ENCODE measurements at places on chromosomes 1 and 21.

DNA sequence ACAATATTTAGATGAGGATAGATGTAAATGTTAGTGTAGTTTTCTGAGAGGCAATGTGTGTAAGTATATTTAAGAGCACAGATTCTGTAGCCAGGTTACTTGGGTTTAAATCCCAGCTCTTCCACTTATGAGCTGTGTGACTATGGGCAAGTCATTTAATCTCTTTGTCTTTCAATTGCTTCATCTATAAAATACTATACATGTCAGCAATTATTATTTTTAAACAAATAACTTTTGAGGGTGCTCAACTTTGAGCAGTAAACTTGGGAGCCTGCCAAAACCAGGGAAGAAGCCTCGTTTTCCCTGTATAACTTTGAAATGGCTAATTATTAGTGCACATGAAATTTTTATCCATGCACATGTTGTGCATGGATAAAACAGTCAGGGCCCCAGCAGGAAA lies 222.8 kb downstream of the FOXD2 start:
- DNase-seq = no peak

GRCh38 chr1:86487131-86487810 lies 18.5 kb downstream of the CLCA1 start:
- no peak for DNase-seq

GRCh38 chr1:226784081-226785049 lies 45.3 kb upstream of the ITPKB start:
- DNase-seq = no peak

DNA sequence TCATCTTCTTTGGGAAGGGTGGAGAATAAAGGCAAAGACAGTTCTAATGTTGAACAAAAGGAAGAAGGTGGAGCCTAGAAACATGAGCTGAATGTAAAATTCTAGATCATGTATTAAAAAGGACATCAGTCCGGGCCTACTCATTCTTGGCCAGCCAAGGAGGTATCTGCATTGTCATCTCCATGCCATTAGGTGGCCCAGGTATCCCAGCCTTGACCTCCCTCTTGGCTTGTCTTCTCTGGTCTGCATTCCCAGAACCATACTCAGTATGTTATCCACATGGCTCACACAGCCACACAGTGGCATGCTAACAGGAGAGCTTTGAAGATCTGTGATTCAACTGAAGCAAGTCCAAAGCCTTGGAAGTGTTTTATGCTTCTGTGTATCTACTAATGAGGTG lies 369.8 kb upstream of the KAZN start:
- DNase-seq = no peak

- no peak for DNase-seq
These were observed 195.7 kb upstream of the ADGRL2 start for GRCh38 chr1:81605023-81605422.

- DNase-seq = no peak
These were observed 604.2 kb downstream of the LRRIQ3 start for GRCh38 chr1:73593804-73594203.

DNA sequence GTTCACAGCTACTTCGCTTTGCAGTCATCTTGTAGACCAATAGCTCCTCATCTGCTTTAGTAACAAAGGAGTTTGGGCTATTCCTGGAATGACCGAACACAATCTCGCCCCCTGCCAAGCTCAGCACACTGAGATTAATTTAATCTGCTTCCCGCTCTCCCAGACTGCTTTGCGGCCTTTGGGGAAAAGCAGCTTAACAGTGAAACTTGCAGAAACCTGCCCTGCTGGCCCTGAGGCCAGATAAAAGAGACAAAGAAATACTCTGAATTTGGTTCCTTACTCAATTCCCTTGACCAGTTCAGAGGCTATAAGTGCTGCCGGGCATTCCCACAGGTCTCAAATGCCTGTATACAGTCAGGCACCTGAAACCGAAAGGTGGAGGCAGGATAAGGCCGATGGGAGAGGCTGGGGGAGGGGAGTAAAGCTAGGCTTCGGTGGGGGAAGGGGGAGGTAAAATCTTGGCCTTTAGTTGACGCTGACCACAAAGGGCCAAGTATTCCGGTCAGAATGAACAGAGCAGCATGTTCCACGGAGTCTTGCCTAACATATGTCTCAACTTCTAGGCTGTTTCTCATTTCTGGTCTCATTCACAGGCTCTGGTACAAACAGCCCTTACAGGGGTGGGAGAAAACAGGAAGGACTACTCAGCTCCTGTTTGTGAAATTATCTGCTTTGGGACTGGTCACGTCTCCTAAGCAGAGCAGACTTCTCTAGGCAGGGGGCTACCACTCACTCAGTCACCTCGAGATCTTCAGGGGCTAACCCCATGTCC lies 17.7 kb upstream of the A3GALT2 start:
- DNase-seq = no peak

DNA sequence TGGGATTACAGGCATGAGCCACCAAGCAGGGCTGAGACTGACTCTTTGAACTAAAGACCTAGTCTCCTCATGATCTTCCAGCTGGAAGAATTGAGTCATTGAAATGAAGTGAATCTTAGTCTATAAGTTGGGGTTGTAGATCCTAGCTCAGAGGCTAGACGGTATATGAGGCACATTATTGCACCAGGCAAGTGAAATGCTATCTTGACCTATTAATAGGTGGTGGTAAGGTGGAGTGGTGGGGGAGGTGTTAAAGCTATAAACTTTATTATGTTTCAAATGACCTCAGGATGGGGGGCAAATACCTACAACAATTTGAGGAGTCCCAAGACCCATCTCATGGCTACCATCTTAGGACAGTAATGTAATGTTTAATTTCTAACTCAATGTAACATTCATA lies 36.8 kb upstream of the SLC16A1 start:
- DNase-seq = no peak

DNA sequence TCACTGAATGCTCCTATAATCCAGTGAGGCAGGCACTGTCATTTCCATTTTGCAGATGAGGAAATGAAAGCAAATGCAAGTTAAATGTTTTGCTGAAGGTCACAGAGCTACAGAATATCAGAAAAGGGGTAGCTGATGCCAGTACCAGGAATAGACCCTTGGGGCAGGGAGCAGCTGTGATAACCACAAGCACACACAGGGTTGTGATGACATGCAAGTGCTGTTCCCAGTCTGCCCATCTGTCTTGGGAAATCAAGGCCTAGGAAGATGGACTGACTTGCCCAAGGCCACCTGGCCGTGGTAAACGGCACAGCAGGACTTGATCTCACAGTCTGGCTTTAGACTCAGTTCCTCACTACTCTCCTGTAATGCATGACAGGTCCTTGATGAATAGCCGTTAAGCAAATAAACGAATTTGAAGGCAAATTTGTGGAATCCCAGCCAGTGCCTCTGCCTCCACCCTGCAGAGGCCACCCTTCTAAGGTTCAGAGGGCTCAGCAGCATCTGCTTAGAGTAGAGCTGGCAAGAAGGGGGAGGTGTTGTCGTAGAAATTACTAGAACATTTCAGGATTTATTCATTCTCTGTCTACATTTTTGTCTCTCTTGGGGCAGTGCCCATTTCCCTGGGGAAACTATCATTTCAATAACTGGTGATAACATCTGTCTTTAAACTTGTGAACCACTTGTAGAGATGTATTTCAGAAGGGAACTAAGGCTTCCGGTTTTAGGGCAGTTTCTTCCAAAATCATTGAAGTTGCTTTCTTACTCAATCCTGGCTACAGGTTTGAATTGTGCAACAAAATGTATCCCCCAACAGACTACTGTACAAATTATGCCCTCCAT lies 53.2 kb upstream of the MRPS6 start:
- DNase-seq = peak; percentile 28

DNA sequence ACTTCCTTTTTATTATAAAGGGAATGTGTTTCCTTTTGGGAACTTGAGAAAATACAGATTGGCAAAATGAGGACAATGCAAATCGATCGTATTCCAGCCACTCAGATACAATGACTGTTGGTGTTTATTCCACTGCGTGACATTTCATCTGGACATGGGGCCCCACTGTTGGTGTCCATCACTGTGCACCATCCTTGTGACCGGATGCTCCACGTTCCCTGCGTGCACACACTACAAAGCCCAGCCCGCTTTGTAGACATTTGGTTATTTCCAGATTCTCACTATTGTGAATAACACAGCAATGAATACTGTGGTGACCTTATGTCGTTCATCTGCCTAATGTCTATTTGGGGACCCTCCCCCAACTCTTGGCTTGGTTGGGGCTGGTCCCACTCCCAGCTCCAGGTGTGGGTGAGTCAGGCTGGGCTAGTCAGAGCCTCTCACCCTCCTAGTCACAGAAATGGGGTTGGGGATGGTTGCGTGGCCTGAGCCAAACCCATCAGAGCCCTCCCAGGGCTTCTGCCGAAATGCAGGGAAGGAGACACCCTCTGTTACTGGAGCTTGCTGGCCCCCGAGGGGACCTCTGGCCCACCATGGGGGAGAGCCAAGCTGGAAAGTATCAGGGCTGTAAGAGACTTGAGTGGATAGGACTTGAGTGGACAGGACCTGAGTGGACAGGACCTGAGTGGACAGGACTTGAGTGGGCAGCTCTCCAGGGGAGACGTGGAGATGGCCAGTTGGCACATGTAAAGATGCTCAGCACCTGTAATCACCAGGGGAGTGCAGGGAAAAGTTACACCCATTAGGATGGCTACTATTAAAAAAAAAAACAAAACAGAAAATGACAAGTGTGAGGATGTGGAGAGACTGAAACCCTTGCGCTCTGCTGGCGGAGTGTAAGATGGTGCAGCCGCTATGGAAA lies 57.1 kb upstream of the ADARB1 start:
- DNase-seq = no peak

DNA sequence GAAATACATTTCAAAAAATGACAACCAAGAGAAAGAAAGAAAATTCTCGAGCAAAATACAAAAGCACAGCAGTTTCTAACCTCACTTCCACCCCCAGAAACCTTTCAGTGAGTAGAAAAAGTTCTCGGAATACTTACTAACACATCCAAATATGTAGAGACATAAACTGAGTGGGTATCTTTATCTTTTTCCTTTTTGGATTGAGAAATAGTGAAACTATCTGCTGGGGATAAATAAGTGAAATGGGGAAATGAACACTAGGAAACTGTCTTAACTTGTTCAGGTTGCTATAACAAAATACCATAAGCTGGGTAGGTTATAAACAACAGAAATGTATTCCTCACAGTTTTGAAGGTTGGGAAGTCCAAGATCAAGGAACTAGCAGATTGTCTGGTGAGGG lies 72.0 kb downstream of the VCAM1 start:
- DNase-seq = no peak

DNA sequence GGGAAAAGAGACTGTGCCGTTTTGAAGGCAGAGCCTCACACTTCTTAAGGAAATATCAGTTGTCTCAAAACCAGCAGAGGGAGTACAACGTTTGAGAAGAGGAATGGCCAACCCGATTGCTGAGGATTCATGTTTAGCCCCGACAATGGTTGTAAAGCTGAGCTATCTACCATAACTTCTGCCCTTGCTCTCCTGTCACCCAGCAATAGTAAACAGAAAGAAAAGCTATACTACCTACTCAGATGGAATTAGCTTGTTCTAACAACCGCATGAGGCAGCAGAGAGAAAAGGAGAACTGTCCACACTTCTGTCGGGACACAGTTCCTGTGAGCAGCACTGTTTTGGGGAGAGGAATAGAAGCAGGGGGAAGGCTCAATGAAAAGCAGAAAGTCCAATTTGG lies 91.2 kb downstream of the SLC45A1 start:
- DNase-seq = peak; percentile 47

- no peak for DNase-seq
These were observed 141.4 kb upstream of the ARHGEF16 start for GRCh38 chr1:3312898-3313575.

DNA sequence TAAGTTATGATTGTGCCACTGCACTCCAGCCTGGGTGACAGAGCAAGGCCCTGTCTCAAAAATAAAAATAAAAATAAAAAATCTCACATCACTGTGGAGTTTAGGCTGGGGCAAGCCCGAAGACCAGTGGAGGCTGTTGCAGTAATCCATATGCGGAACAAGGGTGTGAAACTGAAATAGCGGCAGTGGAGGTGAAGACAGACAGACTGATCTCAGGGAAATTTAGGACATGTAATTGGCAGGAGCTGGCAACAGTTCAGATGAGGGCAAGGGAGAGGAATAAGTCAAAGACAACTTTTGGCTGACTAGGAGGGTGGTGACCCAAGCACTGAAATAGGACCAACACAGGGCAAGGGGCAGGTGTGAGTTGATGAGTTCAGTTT lies 8.4 kb downstream of the ARMH1 start:
- no peak for DNase-seq

- DNase-seq = no peak
These were observed 7.7 kb downstream of the TFF2 start for GRCh38 chr21:42343101-42343500.

- no peak for DNase-seq
These were observed 28.3 kb downstream of the CBR1 start for GRCh38 chr21:36098182-36098532.

DNA sequence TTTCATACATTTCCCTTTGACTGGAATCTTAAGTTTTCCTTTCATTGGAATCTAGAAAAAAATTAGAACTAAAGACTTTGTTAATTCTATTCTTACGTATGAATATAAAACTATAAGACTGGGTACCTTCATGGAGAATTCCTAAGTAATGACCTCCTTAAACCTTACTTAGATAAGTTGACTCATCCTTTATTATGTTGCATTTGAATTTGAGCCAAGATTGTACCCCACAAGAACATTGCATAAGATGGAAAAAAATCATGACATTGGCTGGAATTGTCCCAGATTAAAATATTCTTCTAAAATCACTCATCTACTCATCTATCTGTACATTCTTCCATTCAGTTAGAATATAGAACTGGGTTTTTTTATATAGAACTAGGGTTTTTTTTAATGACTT lies 137.4 kb downstream of the C1orf21 start:
- no peak for DNase-seq

DNA sequence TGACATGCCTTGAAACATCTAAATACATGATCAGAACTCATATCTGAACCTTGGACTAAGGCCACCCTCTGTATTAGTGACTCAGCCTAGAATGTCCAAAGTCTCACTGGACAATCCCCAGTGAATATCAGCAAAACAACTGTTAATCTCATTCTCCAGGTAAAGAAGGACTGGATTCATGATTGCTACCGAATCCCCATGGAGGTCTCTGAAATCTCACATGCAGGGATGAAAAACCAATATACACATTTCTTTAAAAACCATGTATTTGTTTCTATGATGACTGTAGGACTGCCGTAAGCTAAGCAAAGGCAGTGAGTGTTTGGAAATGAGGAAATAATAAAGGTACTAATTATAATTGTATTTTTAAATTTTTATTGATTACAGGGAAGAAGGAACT lies at the start of gene OR2L3:
Gene OR2L3 (plus strand): TSS at position 301 of the 400 bp plus-strand sequence. CDS start 13,846 bp downstream, outside the sequence.
- no peak for DNase-seq

DNA sequence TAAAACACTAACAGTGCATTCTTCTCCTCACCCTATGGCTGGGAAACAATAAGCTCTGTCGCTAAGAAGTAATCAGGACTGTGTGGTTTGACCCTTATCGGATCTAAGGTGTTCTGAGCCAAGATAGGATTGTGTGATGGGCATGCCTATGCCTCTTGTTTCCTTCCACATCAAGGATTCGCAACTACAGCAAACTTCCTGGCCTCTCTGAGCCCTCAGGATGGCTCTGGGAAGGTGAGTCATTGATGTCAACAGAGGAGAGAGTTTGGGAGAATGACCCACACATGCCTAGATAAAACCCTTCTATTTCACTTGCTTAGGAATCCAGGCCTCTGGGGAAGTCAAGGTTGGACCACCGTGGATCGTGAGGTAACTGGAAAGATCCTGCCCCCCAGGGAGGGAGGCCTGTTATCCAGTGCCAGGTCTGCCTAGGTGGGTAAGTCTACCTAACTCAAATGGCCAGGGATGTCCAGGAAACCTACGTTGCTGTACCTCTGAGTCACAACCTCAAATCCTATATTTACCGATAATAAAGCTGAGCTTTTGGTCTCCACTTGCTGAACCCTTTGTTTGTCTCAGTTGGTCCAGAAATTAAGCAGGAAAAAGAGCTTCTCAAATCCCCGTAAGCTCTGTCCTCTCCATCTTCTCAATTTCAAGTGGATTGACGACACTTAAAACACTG lies 27.4 kb downstream of the TIAM1 start:
- DNase-seq = no peak

All from CD4-positive, alpha-beta T cell treated with Interleukin-4 for 1 hour (primary cell).